ENCODE measurements at places on chromosomes 4 and X. TPM values are rescaled to one million over a fixed set of nuclear protein-coding genes. Genes with fewer than 3 reads are reported as not detected.
A peak's percentile ranks its signal among the peaks of the same experiment; 100 is the strongest.

Gene PCDH19
- total RNA-seq = 0.87 TPM

DNA sequence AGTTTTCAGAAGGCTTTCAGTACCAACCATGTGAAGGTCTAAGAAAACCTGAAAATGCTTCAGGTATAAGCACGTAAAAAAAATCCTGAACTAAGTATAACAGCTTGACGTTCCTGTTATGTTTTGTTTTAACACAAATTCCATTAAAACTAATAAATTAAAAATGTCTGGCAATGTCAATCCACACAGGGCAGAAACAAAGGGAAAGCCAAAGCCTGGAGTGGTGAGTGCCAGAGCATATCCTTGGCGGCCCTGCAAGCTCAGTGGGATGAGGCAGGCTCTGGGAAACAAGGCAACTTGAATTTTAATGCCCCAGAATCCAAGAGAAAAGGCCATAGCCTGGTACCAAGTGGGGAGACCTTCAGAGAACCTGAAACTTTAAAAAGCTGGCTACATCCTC, 78.2 kb downstream of the EPHA5 start:
- H3K27me3 ChIP-seq = no peaks in the 10 kb centered on the region
- no peak for DNase-seq
- H3K4me1 ChIP-seq = no peaks in the 10 kb centered on the region
- no peak overlapping the region for H3K4me3 ChIP-seq

DNA sequence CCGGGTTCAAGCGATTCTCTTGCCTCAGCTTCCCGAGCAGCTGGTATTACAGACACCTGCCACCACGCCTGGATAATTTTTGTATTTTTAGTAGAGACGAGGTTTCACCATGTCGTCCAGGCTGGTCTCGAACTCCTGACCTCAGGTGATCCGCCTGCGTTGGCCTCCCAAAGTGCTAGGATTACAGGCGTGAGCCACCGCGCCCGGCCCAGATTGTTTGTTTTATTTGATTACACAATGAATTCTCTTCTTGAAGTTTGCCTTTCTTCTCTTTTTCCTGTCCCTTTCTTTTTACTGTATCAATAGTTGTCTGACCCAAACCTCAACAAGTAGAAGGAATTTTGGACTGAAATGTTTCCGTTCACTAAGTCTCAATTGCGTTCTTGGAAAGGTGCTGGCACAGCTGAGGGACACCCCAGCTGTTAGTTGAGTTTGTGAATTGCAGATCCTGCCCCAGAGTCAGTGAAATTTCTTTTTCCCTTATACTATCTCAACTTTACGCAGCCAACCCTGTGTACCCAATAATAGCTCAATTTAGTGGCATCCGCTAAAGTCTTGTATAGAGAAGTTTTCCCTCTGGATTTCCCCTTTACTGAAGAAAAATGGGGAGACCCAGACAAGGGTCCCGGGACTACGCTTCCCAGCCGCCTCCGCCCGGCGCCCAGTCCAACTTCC, 639 bp upstream of the MTM1 start:
- H3K27me3 ChIP-seq = no peaks in the 10 kb centered on the region
- DNase-seq = no peak

DNA sequence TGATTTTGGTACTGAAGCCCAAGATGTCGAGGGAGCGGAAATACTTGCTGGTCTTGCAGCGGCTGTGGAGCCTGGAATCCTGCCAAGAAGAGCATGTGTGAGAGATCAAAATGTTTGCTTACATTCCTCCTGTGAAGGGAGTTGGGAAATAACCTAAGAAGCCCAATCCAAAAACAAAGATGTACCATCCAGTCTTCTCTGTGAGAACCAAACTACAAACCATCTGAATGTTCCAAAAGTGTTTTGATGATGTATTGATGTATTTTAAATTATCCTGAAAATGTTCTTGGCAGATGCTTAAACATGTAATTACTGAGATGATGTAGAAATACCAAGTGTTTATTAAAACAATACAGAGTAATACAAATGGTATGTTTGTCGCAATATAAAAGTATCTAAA, 10.1 kb upstream of the ADH1A start:
- H3K27ac ChIP-seq = peak overlapping the region; percentile 87
- peak; percentile 68 for DNase-seq
- no peaks in the 10 kb centered on the region for H3K4me1 ChIP-seq
- H3K4me3 ChIP-seq = no peak overlapping the region
- H3K27me3 ChIP-seq = no peaks in the 10 kb centered on the region
- H3K36me3 ChIP-seq = no peaks in the 10 kb centered on the region

All from stomach (tissue), 19 donors.